Caki2 (cell line): ENCODE measurements at places on chromosomes 2 and 18.

DNA sequence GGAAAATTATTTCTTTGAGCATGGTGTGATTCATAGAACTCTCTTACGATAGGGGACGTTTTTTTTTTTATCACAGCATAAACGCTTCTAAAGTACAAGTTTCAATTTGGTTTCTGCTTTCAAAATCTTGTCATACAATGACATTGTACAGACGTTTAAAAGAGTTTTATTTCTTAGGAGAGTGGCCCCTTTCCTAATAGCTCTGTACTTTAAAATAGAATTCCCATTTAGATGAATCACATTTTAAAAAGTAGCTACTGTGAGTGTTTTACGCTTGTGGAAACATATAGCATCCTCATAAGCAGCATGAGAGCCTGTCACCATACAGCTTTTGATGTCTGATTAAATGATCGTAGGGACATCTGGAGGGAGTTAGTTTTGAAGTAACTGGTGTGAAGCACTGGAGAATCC lies 510.9 kb downstream of the PARD3B start:
- DNase-seq, result no peak

- no peak for DNase-seq
These were observed 69.9 kb downstream of the GLI2 start for GRCh38 chr2:120805602-120806001.

DNA sequence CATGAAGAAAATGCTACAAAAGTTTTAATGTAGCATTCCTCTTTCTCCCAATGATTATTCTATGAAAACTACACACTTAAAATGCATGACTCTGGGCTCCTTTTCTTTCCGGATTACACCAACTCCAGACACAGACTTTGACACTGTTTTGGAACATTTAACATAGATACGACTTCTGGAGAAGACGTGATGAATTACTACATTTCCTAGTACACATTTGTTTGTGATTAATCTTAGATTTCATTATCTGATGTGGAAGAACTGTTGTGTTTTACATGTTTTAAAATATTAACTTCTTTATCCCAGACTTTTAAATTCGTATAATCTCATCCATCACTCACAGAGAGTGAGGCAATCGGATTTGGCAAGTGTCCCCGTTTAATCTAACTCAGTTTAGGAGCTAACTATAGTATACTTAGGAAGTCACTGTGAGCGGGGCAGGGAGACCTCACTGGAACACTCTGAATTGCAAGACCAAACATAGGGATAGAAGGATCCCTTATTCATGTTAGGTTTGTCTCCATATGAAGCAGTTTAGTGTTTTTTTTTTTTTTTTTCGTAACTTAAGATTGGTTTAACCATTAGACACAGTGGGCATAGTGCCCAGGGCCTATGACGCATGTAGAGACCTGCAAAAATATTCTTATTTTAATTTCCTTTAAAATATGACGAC lies 66.7 kb downstream of the PDE1A start:
- DNase-seq, result peak; percentile 12

DNA sequence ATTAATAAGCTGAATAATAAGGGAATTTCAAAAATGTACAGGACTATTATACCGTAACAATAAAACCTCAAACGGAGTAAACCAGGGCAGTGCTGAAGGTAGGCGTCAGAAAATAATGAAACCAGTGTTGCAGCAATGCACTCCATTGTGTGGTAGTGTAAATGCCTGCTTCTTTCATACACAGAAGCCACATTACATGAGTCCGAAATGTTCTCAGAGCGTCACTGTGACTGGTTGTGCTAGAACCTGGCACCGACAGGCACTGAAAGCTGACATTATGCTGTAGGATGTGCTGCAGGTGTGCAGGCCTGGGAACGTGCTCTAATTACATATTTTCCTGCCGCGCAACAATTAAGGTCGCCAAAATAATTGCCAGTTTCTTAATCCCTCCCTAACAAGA lies 53.3 kb downstream of the ZEB2 start:
- no peak for DNase-seq

GRCh38 chr2:232238108-232238507 lies 140.4 kb upstream of the ALPP start:
- DNase-seq, result no peak

GRCh38 chr2:74817304-74817675 lies 16.6 kb upstream of the HK2 start:
- DNase-seq, result no peak

GRCh38 chr2:152920846-152921245 lies 202.4 kb downstream of the ARL6IP6 start:
- DNase-seq, result no peak

DNA sequence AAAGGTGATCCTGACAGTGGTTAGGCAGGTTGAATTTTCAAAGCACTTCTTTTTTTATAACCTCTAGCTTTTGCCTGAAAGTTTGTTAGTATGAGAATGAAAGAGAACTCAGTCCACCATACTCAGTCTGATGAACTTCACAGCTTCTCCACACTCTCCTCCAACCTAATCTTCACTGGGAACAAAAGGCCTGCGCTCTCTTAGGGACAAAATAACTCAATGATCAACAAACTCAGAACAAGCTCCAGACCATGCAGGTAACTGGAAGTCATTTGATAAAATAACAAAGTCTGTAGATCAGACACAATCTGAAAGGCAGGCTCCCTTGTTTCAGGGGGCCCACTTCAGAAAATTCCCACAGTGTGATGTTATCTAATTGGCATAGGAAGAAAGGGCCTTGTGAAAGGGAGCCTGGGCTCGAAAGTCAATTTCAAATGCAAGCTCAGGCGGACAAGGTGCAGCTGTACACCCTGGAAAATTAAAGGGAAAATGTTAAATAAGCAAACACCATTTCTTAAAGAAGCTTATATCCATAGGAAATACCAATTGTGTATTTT lies 142.2 kb downstream of the STK39 start:
- DNase-seq, result no peak

GRCh38 chr2:46258937-46259776 lies 38.0 kb upstream of the EPAS1 start:
- no peak for DNase-seq

DNA sequence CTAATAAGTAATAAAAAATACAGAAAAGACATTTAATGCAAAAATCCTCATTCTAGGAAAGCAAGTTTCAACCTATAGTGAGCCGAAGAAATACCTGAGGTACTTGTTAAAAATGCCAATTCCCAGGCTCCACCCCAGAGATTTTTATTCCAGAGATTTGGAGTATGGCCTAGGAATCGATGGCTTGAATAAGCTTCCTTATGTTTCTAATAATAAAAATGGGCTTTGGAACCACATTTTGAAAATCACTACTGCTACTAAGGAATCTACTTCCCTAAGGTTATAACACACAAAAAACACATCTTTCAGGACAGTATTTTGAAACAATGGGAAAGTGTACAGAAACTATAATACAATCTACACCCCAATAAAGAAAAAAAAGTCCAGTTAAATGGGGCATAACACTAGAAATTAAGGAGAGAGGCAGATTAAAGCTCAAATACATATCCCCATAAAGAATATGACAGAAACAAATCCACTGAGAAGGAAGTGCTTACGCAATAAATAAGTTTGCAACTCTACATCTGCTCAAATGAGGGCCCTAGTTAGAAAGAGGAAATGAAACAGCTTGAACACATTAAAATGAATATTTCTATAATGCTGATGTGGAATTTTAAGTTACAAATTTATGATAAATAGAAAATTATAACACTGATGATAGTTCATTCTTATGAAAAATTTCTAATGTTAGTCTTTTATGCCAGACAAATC lies 103.7 kb downstream of the EPB41L3 start:
- DNase-seq, result no peak

DNA sequence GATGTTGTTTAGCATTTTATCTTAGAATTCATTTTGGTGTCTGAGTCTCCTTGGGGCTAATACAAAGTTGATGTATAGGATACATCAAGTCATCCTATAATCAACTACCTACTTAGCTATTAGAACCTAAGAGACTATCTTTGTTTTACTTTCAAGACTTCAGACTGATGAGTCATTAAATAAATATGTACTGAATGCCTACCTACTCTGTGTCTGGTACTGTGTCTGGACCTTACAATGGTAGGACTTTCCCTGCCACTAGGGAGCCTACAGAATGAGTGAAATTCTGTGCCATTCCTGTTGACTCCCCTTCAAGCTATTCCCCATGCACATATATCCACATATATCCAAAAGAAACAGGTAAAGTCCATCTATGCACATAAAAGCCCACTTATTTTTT lies 114.5 kb downstream of the ERBB4 start:
- DNase-seq, result peak; percentile 5

DNA sequence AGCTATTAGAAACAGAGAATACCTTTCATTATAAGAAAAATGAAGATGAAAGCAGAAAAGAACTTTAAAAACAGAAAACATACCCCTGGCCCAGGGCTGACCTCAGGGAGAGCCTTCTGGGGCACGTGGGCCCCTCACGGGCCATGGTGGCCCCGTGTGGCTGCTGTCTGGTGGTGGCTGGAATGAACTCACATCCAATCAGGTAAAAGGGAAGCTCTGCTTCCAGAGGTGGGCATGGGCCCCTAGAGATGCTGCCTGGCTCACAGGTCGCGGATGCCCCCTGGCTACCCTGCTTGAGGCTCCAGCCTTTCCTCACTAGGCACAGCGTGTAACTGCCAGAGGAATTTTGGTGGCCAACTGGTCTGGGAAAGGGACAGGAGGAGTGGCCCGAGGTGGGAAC lies 16.6 kb downstream of the SNORC start:
- DNase-seq, result no peak

DNA sequence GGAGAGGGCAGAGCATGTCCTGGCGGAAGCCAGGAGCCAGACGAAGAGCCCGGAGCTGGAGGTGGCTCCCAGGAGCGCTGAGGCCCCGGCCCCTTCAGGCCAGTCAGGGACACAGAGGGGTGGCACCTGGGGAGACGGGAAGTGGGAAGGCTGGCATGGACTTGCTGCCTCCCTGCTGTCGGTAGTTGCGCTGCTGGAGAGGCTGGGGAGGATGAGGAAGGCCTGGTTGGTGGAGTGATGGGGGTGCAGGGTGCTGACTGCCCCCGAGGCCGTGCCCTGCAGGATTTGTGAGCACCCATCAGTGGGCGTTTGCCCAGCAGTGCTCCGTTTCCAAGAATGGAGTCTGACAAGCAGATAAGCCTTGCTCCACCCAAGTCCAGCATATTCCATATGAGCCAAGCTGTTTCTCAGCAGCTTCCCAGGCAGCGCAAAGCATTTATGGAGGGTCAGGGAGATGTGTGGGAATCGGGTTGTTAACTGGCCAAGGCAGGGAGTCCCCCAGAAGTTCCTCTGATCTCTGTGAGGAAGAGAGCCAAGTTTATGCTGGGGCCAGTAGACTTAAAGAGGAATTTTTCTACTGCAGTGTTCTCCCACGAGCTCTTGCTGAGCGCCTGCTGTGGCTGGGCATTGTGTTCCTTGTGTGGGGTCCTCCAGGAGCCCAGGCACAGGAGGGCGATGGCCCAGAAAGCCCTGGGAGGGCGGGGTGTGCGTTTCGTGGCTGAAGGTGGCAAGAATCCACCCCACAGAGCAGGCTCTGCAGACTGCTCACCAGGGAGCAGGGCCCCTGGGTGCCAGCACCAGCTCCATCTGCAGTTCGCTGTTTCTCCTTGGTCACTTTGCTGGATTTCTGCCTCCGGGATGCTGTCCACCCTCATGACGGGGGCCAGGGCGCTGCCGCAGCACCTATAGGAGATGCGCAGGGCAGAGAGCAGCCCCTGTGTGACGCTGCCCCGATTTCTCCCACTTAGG lies 250.2 kb downstream of the ALPK2 start:
- no peak for DNase-seq

DNA sequence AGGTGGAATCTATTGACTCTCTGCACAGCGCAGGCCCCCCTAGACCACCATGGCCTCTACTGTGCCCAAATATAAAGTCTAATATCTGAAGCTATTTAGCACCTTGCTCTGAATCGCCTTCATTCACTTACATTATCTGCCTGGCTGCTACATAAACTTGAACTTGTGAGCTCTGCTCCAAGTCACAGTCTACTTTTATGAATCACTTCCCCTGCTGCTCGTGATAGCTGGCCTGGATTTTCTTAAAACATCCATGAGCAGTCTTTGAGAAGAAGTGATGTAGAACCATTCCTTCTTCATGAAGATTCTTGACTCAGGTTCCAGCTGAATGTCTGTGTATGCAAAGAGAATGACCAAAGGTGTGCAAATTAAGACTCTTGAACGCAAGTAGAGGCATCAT lies 359.5 kb downstream of the RND3 start:
- no peak for DNase-seq

DNA sequence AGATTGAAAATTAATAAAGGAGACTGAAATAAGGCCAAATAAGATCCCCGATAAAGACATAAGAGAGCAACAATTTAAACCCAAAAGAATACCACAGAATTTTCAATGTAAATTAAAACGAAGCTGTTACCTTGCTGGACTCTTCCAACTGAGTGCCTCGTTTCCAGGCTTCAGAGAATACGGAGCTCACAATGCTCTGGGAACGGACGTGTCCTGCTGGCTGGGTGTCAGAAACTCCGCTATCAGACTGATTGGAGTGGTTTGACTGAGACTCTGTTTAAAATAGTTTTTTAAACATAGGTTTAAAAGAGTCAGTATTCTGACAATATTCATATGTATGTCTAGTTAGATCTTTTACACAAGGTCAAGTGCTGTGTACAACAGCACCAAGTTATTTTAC lies 90.4 kb downstream of the RAPH1 start:
- no peak for DNase-seq

DNA sequence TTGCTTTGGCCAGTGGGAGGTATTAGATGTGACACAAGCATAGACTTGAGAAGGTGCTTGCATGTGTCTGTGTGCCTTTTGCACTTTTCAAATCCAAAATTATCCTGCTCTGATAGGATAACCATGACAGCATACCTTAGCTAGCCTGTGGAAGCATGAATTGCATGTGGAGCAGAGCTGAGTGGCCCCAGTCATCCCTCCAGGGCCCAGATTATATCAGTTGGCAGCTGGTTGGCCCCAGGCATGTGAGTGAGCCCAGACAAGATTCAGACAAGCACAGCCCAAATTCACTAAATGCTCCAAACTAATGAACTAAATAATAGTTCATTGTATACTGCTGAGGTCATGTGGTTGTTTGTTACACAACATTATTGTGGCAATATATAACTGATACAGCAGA lies 18.8 kb downstream of the TACR1 start:
- no peak for DNase-seq

- peak; percentile 51 for DNase-seq
These were observed 56.6 kb downstream of the ZNF804A start for GRCh38 chr2:184654945-184655344.

- no peak for DNase-seq
These were observed 167.6 kb upstream of the ID2 start for GRCh38 chr2:8514274-8514662.

DNA sequence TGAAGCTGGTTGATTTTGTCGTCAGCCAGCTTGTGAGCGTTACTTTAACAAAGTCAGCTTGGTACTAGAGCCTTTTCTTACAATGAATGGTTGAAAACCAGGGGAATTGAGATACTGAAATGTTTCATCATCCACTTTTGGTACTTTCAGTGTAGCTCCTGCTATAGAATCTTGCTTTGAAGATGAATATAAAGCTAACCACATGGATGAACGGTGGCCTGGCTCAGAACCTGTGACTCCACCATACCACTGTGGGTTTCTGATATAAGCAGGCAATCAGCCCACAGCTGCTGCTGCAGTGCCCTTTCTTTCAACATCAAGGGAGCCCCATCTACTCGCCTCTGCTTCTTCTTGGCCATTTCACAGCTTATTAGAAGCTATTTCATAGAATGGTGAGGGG lies 53.2 kb upstream of the GPR45 start:
- no peak for DNase-seq
